ENCODE measurements at places on chromosomes 11 and 22.

GRCh38 chr11:7667460-7667859 is 5.8 kb downstream of the CYB5R2 start:
- DNase-seq, result no peak

GRCh38 chr11:101436511-101437142 is 147.2 kb downstream of the TRPC6 start:
- DNase-seq, result no peak

- peak; percentile 34 for DNase-seq
These were observed 15.6 kb upstream of the DENND5A start for GRCh38 chr11:9280655-9281301.

DNA sequence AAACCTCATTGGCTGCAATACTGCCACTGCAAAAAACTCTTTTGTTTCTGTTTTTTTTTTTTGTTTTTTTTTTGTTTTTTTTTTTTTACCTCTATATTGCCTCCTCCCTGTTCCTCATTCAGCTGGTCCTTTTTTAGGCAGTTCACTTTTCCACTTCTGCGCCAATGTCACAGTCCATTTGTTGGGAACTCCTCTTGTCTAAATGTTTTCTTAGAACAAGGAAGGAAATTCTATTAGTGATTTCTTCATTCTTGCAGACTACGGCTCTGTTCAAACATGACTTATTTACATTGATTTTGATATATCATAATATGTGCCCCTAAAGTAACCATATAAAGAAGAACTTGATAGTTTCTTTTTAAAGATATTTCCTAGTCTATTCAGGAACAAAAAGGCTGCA is 2.9 kb downstream of the FAM118B start:
- no peak for DNase-seq

GRCh38 chr22:44348971-44349560 is 36.3 kb upstream of the SHISAL1 start:
- no peak for DNase-seq

GRCh38 chr22:36325154-36326031 is 62.4 kb downstream of the MYH9 start:
- DNase-seq, result no peak

DNA sequence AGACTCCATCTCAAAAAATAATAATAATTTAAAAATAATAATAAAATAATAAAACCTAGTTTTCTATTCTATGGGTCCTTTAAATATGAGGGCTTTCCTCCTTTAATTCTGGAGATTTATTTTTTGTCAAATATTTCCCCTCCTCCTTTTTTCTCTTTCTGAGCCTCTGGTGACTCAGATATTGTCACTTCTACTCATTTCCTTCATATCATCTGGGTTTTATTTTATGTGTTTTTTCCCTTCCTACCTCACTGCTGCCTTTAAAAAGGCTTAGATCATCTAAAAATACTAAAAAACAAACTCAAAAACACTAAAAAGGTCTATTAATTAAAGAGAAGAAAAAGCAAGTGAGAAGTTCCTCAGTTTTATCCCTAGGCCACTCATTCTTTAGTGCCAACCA is 138.9 kb downstream of the SPON1 start:
- no peak for DNase-seq

DNA sequence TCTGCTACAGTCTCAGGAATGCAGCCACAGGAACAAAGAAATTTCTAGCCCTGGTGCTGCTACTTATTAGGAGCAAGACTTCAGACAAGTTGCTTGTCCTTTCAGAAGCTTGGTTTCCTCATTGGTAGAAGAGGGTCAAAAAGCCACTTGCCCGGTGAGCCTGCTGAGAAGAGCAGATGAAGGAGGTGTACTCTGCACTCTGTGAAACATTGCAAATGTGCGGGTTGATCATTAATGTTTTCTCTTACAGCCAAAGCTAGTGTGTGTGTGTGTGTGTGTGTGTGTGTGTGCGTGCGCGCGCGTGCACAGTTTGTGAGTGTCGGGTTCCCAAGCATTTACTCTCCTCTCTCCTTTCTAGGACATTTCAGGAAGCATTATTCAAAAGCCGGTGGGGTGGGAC is 86.3 kb upstream of the NNMT start:
- DNase-seq, result no peak

DNA sequence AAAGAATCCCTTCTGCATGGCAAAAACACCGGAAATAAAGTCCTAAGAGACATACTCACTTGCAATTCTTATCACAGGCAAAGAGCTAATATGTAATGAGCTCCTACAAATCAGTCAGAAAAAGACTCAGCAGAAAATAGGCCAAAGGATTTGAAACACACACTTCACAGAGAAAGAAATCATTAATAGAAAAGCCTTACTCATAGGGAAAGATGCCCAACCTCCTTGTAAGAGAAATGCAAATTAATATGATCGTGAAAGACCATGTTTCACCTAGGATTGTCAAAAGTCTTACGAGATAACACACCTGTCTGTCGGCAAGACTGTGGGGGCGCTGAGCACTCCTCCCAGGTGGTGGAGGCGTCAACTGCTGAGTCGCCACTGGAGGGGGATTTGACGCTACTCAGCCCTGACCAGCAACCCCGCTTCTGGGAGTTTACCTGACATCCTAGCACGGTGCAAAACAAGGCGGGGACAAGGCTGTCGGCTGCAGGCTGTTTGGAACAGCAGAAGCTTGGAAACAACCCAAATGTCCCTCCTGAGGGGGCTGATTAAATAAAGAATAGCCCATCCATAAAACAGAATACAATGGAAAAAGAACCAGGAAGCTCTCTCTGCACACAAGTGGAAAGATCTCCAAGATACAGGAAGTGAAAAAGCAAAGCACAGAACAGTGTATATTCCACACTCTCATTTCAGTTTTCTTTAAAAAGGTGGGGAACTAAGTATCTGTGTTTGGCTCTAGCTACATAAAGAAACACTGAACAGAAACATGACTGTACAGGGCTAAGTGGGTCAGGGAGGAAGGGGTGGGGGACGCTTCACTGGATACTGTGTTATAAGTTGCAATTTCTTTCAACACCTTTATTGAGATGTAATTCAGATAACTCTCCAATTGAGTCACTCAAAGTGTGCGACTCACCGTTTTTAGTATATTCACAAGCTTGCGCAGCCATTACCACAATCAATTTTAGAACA is 11.5 kb downstream of the CSNK1E start:
- DNase-seq, result peak; percentile 29

DNA sequence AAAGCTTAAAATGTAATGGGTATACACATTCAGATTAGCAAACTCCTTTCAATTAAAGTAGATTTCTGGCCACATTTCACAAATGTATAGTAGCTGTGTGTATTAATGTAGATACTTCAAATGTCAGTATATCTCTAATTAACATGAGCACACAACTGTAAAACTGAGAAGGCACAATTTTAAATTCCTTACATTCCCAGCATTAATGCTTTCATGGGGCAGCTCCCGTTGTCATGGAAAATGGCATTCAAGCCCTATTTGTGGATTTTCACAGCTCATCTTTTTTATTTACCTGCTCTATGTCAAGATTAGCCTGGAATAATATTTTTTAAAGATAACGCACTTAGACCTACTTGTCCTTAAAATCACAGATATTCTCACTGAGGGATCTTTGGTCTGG is 113.6 kb upstream of the SOX6 start:
- DNase-seq, result no peak

GRCh38 chr11:8061555-8062428 is 19.2 kb upstream of the TUB start:
- no peak for DNase-seq

GRCh38 chr22:42439021-42439567 is 6.9 kb upstream of the NFAM1 start:
- no peak for DNase-seq

GRCh38 chr11:116742104-116742503 is 30.7 kb downstream of the BUD13 start:
- DNase-seq, result no peak

DNA sequence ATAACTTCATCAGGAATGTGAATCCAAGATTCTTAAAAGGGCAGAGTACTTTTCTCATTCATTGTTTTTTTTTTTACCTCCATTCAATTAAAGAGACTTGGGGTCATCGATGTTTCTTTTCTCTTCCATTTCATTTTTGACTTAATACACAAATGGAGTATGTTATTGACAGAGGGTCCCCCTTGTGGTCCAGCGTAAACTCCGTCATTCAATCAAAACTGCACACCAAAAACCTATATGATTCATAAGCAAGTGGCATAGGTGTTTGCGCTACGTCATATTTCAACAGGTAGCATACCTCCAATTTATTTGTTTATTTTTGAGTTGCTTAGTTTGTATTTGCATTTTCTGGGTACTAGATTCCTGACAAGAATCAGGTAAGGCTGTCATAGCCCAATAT is 12.7 kb upstream of the FOLH1 start:
- no peak for DNase-seq

DNA sequence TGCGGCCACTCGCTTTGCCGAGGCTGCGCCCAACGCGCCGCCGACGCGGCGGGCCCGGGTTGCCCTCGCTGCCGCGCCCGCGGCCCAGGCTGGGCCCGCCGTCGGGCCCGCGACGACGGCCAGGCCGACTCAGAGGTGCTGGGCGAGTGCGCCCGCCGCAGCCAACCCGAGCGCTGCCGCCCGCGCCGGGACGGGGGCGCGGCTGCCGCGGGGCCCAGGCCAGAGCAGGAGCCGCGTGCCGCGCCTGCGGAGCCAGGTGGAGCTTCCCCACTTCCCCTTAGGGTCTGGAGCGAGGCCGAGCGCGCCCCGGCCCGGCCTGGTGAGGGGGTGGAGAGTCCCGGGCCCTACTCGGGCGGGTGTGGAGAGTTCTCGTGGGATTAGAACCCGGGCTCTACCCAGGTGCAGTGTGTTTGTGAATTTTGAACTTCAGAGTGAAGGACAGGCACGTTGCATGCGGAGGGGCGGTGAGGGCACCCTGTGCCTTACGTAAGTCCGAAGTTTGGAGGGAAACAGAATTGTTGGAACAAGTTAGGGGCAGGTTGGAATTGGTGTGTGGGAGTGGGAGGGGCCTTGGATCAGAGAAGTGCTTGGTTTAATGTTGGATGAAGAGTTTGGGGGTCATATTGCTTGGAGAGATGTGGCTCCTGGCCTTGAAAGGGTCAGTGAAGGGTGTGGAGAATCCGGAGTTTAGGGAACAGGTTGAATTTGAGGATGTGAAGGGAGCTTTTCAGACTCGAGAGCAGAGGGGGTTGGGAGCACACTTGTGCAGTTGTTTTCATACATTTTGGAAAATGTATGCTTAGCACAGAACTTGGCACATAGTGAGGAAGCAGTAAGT is 697 bp downstream of the RNF169 start:
- peak; percentile 27 for DNase-seq

GRCh38 chr11:86056351-86056854 is 12.5 kb downstream of the PICALM start:
- no peak for DNase-seq

- DNase-seq, result no peak
These were observed 7.9 kb downstream of the ABTB2 start for GRCh38 chr11:34349882-34350281.

DNA sequence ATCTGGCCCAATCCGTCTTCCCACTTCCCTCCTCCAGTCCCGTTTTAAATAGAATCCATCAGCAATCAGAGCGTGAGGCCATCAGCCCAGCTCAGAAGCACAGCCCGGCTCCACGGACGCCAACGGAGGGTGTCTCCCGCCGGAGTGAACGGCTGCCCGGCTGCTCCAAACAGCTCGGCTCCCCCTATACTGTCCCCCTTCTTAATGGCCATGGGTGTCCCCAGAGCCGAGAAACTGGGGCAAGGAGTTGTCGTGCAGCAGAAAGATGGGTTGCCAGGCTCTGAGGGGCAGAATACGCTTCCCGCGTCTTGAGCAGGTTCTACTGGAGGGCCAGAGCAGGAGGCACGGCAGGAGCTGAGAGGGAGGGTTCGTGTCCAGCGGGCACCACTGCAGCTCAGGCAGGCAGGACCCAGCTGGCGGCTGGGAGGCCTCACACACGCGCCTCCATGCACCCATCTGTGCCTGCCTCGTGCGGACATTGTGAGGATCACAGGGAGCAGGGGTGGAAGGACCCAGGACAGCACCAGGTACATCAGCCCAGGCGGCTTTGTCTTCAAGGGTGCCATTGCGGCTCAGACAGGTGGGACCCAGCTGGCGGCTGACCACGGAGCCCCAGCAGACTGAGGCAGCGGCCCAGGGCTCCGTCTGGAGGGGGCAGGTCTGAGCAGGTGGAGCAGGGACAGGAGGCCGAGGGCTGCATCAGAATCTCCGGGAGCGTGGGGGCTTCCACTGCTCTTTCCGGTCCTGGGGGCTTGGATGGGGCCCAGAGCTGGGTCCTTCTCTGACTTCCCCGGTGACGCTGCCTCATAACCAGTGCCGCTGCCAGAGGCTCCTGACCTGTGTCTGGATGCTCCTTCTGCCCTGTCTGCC is 882.7 kb downstream of the BRD1 start:
- DNase-seq, result no peak

DNA sequence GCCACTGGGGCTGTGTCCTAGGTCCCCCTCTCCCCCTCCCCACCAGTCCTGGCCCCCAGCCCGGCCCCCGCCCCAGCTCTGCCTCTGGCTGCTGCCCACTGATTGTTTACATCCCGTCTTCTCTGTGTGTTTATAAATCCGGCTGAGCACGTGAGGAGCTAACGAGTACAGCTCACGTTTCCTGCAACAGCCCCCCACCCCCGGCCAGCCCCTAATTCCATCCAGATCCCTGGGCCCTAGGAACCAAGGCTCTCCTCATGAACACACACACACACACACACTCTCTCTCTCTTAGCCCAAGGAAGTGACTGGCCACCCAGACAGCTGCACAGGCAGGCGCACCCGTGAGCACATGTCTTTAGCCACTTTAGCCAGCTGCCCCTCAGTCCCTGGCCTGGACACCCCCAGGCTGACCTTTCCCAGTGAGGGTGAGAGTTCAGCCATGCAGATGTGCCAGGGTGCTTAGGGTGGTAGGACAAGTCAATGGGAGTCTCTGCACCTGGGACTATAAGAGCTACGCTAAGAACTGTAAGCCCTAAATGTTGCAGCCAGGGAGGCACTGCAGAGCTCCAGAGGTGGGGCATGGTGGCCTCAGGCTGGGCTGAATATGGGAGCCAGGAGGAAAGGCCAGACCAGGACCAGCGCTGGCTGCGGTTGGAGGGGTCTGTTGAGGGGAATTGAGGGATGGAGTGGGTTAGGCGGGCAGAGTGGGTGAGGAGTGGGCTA is 2.9 kb downstream of the CLCF1 start:
- no peak for DNase-seq

DNA sequence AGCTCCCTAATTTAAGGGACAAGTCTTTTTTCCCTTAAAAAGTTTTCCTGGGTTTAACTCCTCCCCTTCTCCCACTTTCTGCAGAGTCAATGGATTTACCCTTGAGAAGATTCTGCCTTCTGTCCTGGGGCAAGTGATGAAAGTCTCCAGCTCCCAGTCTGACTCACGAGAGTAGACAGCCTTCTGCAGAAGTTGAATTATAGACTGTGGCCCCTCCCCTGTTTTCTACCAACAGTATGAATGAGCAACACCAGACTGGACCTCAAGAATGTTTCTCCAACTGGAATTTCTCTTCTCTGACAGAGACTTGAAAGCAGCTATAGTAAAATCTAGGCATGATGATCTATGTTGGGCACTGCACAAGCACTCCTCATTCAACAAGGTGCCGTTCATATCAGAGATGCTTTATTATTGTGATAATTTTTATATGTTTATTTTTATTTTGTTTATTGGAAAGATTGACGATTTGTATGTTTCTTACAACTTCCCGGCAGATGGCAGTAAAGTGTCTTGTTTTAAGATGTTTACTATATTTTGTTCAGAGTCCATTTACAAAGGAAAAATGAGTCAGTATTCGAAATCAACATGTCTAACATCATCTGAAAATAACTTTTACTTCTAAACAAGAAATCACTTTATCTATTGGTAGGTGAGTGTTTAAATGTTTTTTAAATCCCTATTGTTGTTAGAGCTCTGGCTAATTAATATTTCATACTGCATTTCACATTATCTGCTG is 56.6 kb downstream of the LMO2 start:
- DNase-seq, result no peak

Measured in stimulated activated CD4-positive, alpha-beta T cell treated with anti-CD3 and anti-CD28 coated beads, Interleukin-1b, Interleukin-23, amount 100 ng/mL, for 4 hours (primary cell).